NCI-H146 (cell line): ENCODE measurements at places on chromosomes 3 and 15.
A peak's percentile ranks its signal among the peaks of the same experiment; 100 is the strongest.

DNA sequence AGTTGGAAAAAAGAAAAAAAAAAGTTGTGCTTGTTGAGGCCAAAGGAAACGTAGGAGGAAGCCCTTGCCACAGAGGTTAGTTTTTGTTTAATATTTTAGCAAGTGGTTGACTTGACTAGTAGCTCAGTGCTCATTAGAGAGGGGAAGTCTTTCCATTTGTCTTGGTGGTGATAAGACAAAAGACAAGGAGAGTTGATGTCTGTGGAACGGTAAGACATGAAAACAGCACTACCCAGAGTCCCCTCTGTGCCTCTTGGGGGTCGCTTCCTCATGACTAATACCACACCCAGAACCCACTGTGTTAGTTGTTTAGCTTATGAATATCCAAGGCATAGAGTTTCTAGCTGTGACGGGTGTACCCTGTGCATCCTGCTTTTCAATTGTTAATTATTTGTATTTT lies 211.4 kb downstream of the ITPR1 start:
- DNase-seq: no peak

- DNase-seq: peak; percentile 24
These were observed 19.5 kb downstream of the MRAS start for GRCh38 chr3:138367911-138368310.

GRCh38 chr3:195082811-195083210 lies 188.1 kb downstream of the XXYLT1 start:
- no peak for DNase-seq

DNA sequence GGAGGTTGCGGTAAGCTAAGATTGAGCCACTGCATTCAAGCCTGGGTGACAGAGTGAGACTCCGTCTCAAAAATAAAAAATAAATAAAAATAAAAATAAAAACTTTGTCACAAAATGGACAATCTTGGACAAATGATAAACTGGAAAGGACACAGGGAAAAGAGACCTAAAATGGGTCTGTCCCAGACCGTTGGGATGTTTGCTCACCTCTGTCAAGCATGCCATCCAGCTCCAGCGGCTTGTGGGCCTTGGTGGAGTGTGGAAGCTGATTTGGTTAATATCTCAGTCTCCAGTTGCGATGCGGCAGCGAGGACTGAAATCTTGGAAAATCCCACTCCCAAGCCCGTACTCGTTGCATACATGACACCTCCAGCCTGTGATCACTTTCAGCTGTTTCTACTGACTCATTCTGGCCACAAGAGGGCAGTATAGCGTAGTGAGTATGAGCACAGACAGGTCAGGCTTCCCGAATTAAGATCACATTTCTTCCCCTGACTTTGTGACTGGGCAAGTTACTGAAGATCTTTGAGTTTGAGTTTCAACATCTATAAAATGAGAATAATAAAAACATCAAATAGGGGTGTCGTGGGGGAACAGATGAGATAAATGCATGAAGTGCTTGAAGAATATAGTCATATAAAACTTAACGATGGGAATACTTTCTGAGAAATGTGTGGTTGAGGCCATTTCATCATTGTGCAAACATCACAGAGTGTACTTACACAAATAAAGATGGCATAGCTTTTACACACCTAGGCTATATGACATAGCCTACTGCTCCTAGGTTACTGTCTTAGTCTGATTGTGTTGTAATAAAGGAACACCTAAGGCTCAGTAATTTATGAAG lies 19.6 kb upstream of the MOBP start:
- peak; percentile 60 for DNase-seq

DNA sequence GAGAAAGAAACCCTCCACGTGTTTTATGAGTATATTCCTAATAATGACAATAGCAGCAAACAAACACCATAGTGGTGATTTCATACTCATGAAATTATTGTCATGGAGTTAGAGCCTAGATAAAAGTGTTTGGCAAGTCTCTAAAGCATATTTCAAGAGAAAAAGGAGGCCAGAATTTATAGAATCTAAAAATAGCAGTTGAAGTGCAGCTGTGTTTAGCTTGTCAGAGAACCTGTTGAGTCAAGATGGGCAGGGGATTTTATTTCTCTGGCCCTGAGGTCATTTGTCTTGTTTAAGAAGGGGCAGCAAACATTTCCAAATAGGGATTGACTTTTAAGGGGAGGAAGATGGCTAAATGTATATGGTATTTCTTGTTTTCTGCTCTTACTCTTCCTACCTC lies 279.6 kb upstream of the CTDSPL start:
- DNase-seq: peak; percentile 13

DNA sequence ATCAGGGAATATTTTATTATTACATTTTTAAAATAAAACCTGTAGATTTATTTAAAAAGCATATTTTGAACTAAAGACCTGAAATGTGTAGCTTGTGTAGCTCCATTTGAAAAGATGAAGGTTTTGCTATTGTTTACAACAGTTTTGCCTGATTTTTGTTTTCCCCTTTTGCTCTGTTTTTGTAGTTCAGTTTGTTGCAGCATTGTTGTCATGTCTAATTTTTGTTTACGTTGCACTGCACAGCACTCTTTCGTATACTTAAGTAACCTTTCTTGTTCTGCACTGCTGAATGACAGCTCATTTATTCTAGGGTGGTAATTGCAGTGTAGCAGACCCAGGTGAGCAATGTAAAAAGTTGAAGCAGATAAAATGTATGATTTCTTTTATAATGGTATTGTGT lies 435.8 kb downstream of the LPP start:
- DNase-seq: no peak

DNA sequence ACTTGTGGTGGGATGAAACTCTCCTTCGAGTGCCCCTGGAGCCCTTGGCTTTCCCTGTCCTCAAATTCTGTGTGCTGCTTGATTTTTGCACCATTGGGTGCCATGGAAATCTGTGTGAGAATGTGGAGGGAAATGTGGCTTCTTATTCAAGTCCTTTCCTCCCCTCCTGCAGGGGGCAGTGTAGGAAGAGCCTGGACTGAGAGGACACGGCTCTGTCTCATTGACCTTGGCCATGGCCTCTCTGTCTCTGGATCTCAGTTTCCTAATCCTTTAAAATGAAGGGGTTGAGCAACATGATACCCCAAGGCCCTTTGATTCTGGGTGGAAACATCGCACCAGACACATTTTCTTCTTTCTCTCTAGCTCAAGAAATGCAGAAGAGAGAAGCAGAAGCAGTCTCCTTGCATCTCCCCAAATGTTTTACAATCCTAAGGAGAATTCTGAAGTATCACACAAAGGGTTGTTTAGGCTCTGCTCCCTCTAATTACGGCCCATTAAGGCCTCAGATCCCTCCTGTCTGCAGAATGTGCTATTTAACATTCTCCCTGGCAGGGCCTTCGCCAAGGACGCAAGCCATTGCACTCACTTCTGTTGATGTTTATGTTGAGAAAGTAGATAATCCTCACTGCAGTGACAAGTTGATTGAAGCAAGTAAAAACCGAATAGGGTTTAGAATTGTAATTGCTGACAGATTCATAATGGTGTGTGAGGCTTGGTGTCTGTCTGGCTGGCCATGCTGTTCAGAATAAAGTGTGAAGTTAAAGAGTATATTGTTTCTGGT lies 169.1 kb downstream of the TPRG1 start:
- DNase-seq: peak; percentile 78

DNA sequence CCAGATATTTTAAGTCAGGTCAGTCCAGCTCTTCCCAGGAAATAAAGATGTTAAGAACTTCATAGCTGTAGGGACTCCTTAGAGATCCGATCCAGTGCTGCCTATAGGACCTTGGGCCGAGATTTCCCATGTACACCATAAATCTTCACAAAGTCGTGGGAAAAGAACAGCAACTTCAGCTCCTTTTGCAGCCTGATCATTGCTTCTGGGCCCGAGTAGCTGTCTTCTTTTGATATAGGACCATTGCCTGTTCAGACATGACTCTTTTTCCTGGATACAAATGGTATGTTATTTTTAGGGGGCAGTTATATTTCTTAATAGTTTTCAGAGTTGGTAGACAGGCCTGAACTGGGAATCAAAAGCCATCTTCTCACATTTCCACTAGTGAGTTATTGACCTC lies 20.5 kb downstream of the IL1RAP start:
- DNase-seq: no peak

DNA sequence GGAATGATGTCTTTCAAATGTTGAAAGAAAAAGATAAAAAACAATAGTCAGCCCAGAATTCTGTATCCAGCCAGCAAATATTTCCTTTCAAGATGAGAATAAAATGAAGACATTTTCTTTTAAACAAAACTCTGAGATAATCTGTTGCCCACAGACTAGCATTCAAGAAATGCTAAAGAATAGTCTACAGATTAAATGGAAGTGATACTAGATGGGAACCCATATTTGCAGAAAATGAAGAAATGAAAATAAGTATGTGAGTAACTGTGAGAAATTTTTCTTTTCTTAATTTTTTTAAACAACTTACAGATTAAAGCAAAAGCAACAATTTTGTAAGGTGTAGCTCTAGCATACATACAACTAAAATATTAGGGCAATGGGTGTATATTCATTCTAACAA lies 469.8 kb downstream of the IGSF11 start:
- DNase-seq: no peak

DNA sequence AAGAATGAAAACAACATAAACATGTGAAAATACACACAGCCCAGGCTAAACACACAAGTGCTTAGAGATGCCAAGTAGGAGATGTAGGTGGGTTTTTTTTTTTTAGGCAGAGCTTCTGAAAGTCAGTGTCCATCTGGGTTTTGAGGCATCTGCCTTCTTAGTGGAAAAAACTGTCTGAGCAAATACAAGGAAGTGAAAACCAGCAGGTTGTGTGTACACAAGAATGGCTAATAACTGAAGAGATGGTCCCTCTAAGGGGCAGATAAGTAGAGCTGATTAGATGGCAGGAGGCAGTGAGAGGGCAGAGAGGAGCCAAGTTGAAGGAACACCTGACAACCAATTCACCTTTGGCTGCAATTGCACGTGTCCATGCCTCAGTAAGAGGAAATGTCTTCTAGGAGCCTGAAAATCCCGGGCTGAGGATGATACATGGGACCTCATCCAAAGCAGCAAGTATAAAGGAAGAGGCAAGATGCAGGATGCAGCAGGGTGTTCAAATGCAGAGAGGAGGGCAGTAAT lies 34.9 kb downstream of the CYP19A1 start:
- DNase-seq: peak; percentile 11

DNA sequence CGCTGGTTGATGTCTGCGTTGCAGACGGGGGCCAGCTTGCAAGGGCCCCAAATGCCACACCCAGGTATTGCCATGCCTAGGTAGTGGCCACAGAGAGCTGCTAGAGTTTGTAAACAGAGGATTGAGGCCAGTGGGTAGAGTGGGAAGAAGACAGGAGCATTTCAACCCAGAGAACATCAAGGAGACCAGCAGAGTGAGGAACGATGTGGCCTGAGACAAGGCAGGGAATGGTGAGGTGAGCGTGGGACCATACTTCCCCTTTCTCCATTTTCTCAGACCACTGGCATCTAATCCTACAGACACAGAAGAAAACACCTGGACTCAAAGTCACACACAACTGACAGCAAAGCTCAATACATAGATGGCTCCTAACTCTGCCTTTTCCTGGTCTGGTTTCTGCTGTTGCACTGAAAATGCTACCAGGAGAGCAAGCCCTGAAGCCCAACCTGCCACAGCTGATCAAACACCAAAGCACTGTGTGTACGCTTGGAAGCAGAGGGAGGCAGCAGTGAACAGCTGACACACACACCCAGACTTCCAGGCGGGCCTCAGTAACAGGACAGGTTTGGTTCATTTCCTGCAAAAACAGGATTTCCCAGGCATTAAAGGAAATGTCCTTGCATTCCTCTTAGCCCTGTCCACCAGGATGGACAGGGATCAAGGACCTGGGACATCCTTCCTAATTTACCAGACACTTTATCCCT lies 1.6 kb downstream of the FAM174B start:
- DNase-seq: peak; percentile 74

DNA sequence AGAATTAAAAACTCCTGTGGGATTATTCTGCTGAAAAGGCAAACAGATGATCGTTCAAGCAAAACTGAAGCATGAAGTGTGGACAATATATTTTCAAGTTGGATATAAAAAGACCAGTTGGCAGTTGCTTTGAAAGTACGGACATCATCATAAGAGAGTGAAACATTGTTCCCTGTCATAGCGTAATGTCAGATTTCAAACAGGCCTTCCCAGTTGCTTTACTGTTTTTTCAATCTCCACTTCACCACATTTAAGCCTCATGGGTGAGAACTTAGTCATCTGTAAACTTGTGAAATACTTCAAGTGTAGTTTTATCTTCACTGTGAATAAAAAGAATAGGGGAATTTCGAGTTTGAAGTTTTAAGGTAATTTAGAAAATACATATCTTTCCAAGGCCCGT lies 435.1 kb upstream of the CNTN3 start:
- no peak for DNase-seq

GRCh38 chr15:29638781-29639180 lies 183.5 kb downstream of the TJP1 start:
- no peak for DNase-seq
